Skin of body (tissue), 3 donors: ENCODE measurements at places on chromosomes 3 and 15.

DNA sequence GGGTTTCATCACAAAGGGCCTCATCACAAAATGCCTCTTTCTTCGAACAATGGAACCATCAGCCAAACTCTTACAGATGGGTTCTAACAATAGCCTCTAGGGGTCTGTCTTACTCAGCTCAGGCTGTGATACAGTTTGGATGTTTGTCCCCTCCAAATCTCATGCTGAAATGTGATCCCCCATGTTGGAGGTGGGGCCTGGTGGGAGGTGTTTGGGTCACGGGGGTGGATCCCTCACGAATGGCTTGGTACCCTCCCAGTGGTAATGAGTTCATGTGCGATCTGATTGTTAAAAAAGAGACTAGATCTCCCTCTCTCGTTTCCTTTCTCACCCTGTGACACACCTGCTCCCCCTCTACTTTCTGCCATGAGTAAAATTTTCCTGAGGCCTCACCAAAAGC lies 47.9 kb upstream of the LIPC start:
- no peak for DNase-seq

DNA sequence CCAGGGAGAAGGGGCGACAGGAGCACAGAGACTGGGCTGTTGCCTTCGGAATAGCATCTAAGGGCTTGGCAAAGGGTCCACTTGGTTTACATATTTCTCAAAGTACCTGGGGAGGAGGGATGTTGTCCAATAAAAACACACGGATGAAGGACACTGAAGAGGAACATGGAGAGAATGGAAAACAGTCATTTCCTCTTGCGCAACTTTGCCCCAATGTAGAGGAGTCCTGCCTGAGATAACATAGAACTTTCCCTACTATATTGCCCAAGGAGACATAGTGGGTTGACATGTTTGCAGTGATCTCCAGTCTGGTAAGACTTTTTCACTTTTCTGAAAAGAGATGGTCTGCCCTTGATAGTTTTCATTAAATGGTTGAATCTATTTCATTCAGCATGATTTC lies 468.8 kb upstream of the SUCLG2 start:
- DNase-seq = no peak

DNA sequence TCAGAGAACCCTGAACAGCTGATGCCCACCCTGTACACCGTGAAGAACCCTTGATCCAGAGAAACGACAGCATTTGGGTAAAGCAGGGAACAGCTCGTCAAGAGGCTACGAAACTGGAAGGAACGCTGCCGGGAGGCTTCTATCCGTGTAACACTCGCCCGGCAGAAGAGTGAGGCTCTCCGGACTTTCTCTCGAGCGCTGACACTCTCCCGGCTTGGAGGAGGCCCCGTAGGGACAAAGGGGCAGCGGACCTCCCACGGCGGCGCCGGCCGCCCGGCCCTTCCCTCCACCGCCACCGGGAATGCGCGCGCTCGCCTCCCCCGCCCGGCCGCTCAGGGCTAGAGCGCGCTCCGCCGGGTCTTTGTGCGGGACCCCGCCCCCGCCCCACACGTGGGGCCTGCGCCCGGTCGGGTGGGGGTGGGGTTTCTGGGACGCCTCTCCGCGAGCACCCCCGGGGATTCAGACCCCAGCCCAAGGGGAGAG lies 1.7 kb downstream of the HYAL2 start:
- peak; percentile 58 for DNase-seq

DNA sequence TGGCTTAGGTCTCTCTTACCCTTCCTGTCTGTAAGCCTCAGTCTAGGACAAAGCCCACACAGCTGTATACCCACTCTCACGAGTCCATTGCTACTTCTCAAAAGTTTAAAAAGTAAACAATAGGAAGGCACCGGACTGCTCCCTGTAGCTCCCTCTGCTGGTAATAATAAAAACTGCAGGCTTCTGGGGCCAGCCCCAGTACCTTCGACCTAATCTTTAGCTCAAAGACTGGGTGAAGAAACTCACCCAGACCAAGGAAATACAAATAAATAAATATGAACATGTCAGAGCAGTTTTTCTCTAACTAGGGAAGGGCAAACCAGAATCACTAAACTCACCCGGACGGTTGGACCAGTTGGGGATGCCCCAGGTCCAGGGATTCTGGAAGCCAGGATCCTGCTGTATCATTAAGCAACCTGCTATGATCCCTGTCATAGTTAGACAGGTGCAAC lies 5.0 kb downstream of the FAM219B start:
- peak; percentile 28 for DNase-seq
